ENCODE measurements at places on chromosomes 7 and 10.

- no peak for DNase-seq
Observed at GRCh38 chr7:151883857-151884256, 6.9 kb upstream of the PRKAG2 start.

- peak; percentile 76 for DNase-seq
Observed at GRCh38 chr10:3668276-3668965, 116.6 kb downstream of the KLF6 start.

DNA sequence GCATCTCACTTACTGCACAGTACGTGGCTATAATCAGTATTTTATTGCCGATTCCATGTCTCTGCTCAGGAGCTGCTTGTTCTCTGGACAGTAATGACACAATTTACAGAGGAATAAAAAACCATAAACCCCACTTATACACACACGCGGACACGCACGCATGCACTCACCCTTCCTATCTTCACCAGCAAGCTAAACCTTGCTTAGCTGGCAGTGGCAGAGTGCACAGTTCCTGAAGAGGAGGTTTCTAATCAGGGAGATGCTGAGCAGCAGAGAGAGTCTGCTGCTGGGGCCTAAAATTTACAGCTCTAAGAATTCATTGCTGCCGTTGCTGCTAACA lies 66.3 kb downstream of the SND1 start:
- DNase-seq: no peak

DNA sequence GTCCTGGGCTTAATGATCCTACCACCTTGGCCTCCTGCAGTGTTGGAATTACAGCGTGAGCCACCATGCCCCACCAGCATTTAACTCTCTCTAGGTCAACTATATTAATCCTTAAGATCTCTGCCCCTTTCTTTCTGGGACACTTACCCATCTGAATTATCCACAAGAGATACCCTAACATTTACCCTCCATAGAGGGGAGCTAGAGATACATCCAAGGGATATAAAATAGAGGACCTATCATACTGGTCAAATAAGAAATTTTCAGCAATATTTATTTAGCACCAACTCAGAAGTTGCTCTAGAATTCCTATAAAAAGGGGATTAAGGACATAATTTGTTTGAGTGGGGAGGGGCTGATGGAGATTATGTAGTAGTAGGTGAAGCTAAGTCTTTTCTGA lies 96.5 kb downstream of the OTUD1 start:
- DNase-seq: no peak

DNA sequence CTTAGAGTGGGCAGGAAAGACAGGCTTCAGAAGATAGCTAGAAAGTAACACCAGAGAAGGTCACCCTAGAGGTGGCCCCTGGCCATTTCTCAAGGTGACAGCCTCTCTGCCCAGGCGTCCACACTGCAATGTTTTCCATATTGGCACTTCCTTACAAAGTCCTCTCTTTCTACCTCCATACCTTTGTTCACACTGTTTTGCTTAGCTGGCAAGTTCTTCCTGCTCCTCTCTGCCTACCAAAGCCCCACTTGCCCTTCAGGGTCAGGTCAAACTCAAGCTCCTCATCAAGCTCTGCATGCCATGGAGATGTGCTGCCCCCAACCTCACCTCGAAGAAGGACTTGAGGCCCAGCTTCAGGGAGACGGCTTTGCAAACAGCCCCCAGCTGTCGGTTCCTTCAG lies 190.9 kb downstream of the KCNMA1 start:
- DNase-seq: no peak

DNA sequence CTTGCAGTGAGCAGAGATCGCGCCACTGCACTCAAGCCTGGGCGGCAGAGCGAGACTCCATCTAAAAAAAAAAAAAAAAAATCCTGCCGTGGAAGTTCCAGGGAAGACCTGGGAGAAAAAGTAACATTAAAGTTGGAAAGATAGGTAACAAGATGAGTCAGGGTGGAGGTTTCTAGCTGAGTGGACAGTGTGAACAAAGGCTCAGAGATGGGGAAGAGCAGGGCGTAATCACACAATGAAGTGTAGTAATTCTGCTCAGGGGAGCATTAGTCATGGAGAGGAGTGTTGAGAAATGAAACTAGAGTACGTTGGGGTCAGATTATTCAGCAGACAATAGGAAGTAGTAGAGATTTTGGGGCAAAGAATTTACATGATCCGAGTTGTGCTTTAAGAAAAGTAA lies 21.6 kb upstream of the WASL start:
- DNase-seq: no peak

GRCh38 chr7:48811071-48811470 lies 113.3 kb upstream of the CDC14C start:
- no peak for DNase-seq

- DNase-seq: no peak
Observed at GRCh38 chr10:114174695-114175188, 739 bp upstream of the CCDC186 start.

DNA sequence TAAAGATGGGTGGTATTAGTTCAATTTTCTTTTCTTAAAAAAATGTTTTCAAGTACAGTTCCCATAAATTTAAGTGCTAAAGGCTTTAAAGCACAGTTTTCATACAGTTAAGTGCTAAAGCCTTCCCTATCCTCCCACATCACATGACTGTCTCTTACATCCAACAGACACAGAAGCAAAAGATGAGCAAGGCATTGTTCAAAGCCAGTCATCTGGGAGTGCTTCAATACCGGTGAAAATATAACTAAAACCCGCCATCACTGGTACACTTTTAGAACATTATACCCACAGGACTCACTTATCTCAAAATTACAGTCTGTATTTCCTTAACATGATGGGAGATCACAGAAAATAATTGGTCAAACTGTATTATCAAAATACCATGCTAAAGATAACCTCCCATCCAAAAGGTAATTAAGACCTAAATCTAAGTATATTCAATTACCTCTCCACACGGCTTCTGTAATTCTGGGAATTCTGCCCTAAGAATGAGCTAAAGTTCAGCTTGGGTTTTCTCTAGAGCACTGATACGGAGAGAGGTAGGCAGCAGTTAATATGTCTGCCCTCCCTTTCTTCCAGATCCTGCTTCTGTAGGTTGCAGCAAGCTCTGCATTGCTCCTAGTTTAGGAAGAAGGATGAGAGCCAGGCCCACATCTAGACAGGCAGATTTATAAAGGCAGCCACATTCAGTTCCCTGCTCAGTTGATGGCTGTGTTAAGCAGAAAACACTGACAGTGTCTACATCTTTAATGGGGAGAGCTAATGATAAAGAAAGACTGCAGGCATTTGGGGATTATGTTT lies 474.8 kb upstream of the PFKP start:
- no peak for DNase-seq

DNA sequence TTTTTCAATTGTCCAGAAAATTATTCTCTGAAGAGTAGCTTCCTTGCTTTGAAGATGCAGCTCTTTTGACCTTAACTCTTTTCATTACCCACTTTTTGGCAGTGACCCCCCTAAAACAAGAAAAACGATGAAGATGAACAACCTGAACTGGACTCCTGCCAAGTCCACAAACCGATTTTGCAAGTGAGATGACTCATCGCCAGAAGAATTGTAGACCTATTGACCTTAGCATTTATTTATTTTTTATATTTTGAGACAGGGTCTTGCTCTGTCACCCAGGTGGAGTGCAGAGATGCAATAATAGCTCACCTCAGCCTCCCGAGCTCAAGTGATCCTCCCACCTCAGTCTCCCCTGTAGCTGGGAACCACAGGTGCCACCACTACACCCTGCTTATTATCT lies 859.2 kb downstream of the GATA3 start:
- no peak for DNase-seq

GRCh38 chr10:126669168-126669567 lies 1.3 kb downstream of the C10orf90 start:
- no peak for DNase-seq

DNA sequence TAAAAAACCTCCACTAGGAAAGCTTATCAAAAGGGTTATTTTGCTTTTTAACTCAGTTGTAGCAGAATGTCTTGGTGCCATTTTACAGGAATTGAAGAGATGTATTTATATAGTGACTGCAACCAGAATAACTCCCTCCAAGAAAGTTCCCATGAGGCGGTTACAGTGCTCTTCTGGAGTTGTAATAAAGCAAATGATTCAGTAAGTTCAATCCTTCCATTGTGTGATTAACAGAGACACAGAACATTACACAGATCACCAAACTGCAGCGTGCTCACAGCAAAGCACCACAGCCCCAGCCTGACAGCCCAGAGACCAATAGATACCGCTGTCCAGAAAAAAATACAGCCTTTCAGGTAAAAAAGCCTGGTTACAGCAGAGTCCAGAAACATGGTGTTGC lies 21.9 kb upstream of the CABCOCO1 start:
- no peak for DNase-seq

- DNase-seq: no peak
Observed at GRCh38 chr7:28199021-28199510, 18.5 kb upstream of the JAZF1 start.

- DNase-seq: no peak
Observed at GRCh38 chr7:141325275-141325674, 225.9 kb upstream of the AGK start.

DNA sequence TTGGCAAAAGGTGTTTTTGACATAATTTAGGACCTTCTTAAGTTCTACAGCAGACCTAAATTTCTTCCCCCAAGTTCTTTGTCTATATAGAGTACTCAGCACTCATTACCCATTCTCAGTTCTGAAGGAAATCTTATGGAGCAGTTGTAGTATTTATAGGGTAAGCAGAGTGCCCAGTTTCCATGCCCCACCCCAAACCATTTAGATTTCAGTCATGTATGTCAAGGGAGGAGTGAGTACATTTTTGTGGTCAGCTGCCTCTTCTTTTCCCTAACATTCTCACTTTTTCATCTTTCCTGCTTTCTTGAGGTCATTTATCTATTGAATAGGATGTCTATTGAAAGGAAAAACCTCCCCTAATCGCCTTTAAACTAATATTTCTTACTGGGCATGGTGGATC lies 83.3 kb downstream of the KAT6B start:
- no peak for DNase-seq

DNA sequence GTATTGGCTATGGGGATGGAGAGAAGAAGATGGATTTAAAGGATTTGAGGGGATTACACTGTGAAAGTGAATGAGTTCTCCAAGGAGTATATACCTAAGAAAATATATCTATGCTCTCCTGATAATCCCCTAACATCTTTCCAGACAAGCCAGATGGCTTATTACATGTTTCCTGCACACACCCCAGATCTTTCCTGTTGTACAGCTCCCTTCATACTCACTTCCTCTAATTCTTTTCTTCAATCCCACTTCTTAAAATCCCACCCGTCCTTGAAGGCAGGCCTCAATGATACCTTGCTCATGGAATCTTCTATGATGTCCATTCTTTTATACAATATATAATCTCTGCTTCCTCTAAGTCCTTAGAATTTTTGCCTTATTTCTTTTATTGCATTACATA lies 317.2 kb upstream of the DGKB start:
- no peak for DNase-seq

DNA sequence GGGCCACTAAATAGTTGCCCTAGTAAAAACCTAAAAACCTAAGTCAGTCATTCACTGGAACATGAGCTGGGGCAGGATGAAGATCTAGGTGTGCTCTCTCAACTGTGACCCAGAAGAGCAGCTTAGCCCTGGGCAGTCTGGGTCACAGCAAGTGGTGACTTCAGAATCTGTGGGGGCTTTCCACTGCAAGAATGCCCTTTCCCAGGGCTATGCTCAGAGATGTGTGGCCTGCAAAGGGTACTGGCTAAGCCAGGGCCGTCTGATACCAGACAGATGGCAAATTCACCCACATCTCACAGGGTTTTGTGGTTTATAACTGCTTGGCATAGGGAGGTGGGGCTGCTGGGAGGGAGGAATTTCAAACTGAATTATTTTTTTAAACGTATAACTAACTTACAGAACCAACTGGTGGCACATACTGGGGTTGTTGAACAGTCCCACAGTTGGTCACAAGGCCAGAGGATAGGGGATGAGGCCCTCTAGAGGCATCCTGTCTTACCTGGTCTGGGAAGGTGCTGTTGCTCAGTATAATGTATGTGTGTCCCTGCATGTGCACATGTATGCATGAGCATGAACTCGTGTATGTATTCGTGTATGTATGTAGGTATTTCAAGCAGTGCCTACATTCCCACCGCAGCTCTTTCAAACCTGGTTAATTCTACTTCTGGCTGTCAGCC lies 63.2 kb downstream of the PRPF18 start:
- DNase-seq: no peak

GRCh38 chr7:37421861-37422500 lies 26.7 kb downstream of the ELMO1 start:
- no peak for DNase-seq

- DNase-seq: peak; percentile 71
Observed at GRCh38 chr10:62805231-62806099, 945 bp downstream of the ADO start.

DNA sequence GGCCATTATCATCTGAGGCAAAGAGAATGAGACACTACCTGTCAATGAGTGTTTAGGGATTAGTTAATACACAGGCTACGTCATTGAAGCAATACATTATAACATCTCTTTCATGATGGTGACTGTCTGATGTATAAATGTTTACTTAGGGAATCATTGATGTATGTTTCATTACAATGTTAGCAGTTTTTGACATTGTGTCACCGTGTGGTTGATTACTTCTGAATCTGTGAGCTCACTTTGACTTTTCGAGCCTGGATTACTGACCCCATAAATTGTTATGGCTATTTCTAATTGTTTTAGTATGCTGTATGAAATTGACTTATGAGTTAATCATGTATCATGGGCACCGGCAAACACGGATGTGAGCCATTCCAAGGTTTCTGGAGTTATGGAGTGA lies 494.0 kb downstream of the MAGI2 start:
- DNase-seq: no peak

- no peak for DNase-seq
Observed at GRCh38 chr7:84207025-84207424, 12.4 kb upstream of the SEMA3A start.

DNA sequence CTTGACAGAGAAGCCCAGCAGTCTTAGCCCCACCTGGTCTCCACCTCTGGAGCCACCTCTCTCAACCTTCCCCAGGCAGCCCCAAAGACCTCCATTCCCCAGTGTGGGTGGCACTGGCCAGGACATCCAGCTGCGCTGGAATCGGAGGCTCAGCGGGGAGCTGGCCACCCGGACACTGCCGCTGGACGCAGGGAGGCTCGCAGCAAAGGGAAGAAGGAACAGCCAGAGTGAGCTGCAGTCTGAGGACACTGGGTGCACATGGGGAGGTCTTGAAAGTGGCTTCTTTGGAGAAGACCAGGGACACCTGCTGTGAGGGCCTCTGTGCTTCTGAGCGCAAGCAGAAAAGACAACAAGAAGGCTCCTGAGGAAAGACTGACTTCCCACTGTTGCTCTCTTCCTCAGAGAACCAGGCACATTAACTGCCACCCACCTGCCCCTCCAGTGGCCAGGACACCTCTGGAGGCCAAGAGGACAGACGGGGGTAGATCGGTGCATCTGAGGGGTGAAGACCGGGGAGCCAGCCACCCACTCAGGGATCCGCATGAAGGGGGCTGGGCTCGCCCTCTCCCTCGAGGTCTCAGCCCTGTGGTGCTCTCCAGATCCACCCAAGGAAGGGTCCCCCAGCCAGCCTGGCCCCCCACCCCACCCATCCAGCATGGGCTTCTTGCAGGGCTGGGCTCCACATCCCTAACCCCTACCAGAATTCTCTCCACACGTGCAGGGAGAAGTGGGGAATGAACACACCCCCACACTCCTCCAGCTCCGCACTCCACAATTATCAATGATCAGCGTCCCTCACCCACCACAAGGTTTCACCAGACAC lies 1.8 kb downstream of the CAMK2B start:
- no peak for DNase-seq
